ENCODE measurements at places on chromosomes 2 and 18.
A peak's percentile ranks its signal among the peaks of the same experiment; 100 is the strongest.

DNA sequence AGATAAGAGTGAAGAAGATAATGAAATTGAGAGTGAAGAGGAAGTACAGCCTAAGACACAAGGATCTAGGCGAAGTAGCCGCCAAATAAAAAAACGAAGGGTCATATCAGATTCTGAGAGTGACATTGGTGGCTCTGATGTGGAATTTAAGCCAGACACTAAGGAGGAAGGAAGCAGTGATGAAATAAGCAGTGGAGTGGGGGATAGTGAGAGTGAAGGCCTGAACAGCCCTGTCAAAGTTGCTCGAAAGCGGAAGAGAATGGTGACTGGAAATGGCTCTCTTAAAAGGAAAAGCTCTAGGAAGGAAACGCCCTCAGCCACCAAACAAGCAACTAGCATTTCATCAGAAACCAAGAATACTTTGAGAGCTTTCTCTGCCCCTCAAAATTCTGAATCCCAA, 15.7 kb downstream of the MSH6 start:
- DNase-seq: peak; percentile 51

DNA sequence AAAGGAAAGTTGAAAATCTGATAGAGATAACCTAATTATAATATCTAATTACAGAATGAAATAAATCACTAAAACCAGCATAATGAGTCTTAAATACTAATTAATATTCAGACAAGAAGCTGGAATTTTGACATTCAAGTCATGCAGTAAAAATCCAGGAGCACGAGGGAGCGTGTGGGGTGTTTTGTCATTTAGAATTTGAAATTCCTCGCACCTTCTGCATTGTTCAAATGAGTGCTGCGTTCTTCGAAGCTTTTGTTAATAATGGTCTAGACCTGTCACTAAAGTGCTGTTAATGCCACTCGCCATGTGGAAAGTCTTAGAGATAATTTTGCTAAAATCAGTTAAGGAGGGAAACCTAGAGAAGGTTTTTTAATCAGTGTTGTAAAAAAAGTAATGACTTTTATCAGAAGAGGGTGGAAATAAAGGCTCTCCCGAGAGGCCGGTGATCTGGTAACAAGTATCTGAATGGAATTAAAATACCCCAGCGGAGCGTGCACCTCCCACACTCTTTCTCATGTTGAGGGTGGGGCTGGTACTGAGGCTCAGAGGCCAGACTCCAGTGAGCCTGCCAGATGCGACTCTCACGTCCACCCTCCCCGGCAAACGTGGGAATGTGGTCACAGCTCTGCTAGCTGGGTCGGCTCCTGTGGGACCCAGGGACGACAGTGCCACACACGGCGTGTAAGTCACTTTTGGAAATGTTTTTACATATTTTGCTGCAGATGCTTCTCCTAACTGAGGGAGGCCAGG, 69.4 kb upstream of the MYT1L start:
- DNase-seq: no peak

DNA sequence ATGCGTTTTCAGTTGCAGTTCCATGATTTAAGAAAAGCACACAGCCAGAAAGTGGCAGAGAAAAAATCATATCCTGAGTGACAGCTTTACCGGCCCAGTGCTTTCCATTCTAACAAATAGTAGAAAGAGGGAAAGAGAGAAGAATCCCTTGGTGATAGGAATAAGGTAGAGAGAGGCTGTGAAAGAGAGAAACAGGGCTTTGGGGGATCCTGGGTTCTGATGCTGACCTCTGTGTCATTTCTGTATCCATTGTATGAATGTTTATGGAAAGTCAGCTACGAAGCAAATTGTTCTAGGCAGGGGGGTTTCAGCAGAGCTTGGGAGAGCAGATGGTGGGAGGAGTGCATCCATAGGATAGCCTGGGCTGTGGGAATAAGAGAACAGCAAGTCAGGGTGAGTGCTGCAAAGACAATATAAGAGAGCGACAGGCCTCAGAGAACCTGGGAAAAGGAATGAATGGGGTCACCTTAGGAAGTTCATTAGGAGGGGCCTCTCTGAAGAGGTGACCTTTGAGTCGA, 203.4 kb upstream of the TNP1 start:
- no peak for DNase-seq

- no peak for DNase-seq
Observed at GRCh38 chr18:35851286-35851970, 121.1 kb upstream of the RMP24 start.

DNA sequence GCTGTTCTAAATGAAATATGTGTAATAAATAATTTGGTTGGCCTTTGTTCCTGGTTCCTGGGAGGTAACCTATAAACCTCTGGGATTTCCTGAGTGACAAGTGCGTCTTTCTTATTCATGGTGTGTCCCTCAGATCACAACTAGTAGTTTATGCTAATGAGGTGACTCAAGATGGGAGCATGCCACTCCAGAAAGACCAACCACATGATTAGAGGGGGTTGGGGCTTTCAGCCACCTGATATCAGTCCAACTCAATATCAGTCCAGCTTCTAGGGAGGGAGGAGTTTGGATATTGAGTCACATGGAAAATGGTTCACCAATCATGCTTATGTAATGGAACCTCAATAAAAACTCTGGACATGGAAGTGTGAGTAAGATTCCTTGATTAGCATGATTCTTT, 96.6 kb downstream of the QPCT start:
- no peak for DNase-seq

DNA sequence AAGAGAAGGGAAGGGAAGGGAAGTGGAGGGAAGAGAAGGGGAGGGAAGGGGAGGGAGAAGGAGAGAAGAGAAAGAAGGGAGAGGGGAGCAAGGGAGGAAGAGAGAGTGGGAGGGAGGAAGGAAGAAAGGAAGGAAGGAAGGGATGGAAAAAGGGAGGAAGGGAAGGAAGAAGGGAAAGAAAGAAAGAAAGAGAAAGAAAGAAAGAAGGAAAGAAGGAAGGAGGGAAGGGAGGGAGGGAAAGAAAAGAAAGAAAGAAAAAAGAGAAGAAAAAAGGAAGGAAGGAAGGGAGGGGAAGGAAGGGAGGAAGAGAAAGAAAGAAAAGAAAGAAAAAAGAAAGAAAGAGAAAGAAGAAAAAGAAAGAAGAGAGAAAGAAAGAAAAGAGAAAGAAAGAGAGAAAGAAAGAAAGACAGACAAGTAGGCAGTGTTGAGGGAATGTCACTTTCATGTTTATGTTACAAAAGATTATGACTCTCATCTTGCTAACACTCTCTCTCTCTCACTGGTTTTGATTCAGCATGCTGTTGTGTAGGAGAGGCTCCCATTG, 58.0 kb upstream of the ZNF804A start:
- DNase-seq: no peak
